ENCODE measurements at places on chromosomes 2 and 18.

GRCh38 chr2:98516571-98516970 is 71.9 kb downstream of the INPP4A start:
- no peak for DNase-seq

DNA sequence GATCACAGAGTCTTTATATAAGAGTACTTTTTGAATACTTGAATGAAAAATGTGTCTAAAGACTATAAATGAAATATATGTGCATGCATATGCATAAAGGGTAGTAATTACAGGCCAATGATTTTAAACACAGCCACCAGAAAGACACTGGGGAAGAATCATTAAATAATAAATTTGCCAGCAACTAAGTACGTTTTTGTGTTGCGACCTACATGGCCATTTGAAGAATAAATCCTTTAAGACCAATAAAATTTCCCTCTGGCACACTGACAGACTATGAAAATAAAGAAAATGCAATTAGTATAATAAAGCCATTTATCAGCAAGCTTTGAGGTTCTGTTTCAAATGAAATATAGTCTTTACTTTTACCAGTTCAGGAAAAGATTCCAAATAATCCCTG is 1413.3 kb downstream of the LRP1B start:
- DNase-seq = no peak

DNA sequence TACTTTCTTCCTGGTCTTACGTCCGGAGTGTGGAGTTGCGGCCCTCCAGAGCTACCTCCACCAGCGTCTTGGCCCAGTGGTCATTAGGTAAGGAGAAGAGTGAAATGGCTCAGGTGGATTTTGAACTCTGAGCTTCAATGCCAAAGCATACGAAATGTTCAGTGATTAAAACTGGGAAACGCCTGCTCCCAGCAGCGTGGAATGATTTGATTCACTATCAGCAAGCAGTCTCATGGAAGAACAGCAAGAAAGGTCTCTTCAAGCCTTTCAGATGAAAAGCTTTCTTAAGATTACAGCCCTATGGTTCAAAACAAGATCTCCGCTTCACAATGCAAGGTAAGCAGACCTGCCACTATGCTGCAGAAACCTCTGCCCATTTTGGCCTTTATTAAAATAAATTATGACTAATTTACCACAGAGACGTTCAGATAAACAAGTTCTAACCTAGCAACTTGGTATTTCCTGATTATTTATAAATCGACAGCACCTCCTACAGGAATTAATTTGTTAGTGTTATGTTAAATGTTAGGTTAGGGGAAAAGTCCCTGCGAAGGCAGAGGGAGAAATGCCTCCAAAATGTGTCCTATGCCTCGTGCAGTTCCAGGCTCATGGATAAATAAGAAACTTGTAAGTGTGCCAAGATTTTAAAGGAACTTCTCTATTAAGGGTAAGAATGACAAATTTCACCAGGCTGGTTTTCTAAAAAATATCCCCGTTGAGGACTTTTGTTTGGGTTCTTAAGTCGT is 10.1 kb downstream of the SP9 start:
- DNase-seq = peak; percentile 60

DNA sequence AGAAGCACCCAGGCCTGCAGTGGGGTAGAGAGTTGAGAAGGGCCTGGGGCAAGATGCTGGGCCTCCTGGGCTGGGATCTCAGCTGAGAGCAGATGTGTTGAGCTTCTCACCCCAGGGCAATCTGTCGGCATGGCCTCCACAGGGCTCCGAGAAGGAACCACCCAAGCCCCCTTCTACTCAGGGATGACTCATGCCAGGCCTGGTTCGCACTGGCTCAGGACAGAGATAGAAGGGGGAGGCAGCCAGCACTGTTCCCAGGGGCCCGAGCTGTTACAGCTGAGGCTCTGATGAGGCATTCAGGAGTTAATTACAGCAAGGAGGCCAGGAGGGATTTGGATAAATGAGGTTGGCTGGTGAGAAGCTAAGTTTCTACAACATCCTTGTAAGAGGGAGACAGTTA is 62.5 kb downstream of the CENPO start:
- no peak for DNase-seq

DNA sequence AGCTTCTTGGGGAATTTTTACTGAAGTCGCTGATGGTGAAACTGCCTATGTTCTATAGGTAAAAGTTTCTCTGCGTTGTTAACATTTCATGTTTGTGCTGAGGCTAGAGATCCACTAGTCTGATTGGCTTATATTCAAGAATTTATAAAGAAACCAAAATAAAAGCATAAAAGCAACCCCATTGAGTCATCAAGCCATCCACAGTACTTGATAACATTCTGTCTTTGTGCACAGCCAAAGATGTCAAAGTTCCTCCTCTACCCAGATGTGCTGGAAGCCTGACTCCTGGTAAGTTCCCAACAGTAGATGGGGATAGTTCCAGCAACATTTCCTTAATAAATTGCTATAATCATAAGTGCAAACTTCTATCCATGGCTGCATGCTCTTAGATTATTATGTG is 107.8 kb downstream of the TANC1 start:
- peak; percentile 64 for DNase-seq

GRCh38 chr2:59184276-59185020 is 943.3 kb upstream of the FANCL start:
- peak; percentile 54 for DNase-seq

GRCh38 chr2:231238689-231239088 is 40.3 kb downstream of the ARMC9 start:
- no peak for DNase-seq

DNA sequence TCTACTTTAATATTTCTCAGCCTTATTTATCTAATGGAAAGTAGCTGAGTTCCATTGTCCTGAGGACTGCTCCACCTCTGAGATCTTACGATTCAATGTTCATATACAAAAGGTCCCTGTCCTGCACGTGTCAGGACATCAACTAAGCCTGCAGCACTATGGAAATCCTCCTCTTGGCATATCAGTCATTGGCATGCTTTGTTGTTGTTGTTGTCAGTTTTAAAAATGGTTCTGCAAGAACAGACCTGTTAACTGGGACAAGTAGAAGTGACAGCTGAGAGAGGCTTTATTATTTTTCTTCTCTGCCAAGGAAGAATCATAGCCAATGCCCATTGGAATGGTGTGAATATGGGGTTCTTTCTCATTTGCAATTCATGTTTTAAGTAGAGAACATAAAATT is 450.1 kb upstream of the PKDCC start:
- DNase-seq = no peak

DNA sequence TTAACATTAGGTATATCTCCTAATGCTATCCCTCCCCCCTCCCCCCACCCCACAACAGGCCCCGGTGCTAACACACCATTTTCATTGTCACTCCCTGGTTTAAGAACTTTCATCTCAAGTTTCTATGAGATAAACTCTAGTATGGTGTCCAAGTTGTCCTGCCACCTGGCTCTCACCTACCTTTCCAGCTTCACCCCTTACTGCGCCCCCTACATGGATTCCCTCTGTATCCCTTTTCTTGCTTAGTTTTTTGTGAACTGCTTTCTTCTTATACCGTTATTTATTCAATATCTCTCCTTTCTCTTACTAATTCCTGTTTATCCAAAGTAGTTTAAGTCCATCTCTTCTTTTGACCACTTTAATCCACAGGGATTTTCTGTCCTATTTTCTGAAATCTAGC is 15.2 kb downstream of the EML4 start:
- no peak for DNase-seq

- no peak for DNase-seq
Observed at GRCh38 chr2:150549381-150549780, 61.9 kb upstream of the RND3 start.

- DNase-seq = no peak
Observed at GRCh38 chr2:57920342-57920939, 126.2 kb upstream of the VRK2 start.

- no peak for DNase-seq
Observed at GRCh38 chr2:40827392-40827791, 375.5 kb upstream of the SLC8A1 start.

DNA sequence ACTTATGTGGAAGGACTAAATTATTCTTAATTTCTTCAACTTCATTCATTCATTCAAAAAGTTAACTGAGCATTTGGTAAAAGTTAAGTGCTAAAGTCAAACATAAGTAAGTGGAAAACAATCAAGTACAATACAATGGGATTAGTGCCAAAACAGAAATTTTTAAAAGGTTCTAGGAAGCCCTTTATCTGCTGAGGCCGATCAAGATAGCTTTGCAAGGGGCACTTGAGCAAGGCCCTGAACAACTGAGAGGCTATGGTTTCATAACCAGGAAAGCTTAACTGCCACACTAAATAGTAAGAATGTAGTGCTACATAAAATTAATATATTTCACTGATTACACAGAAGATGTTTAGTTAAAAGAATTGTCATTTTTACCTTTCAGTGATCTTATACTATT is 76.5 kb downstream of the NOL10 start:
- DNase-seq = no peak

- no peak for DNase-seq
Observed at GRCh38 chr2:45205480-45205879, 196.2 kb upstream of the SIX2 start.

DNA sequence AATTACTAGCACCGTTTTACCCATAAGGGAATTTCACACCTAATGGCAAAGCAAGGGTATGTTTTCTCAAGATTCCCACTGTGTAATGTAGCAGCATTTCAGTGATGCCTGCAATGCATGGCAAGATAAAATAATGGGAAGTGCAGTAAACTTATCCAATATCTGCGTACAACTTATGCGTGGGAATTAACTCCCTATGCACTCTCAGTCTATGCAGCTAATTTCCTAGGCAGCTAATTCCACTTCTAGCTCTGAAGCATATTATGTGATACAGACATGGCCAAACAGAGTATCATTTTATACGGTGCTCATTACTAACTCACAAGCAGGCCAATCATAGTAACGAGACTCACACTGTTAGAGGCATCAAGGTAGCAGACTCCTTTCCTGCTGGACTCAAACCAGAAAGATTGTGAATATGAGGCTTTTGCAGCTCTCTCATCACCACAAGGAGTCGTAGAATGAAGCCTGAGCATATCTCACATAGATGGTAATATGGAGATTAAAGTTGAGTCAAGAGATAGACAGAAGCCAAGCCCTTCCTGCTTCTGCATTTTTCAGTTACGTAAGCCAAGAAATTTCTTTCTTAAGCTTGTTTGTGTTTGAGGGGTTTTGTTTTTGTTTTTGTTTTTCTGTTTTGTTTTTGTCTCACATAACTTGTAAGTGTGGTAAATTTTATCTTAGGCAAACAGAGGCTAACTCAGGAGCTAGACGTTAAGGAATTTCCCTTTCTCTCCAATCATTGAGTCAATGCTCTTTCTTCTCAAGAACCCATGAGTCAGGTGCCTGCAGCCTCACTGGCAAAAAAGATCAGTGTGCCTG is 34.8 kb upstream of the ITGAV start:
- DNase-seq = no peak

- peak; percentile 43 for DNase-seq
Observed at GRCh38 chr18:28127763-28128658, 48.9 kb downstream of the CDH2 start.

DNA sequence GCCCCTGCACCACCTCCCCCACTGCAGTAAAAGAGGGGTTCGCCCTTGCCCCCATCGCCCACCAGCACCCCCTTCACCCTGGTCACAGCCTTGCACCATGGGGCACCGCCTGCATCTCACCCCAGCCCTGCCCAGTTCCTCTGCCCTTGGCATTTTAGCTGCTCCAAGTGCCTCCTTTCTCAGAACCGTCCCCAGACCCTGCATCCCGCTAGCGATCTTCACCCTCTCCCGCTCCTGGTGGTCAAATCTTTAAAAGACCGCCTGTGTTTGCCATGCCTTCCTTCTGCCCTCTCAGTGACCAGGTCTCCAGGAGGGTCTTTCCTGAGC is 114.7 kb upstream of the OTOS start:
- no peak for DNase-seq

- DNase-seq = no peak
Observed at GRCh38 chr2:111697560-111697959, 186.4 kb downstream of the ANAPC1 start.

DNA sequence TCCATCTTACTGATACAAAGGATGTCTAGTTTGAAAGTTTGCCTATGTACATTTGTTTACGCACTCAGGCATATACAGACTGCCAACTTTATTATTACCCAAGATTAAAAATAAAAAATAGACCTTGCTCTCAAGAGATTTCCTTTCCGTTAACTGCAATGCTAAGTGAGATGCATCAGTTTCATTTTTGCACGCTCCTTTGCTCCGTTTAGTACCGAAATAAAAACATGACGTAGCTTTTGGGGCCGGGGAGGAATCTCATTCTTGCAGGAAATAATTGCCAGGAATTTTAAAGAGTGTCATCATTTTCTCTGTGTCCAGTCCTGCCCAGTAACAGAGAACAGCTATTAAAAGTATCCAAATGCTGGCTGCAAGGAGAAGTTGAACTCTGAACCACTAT is 169.5 kb downstream of the SLC8A1 start:
- no peak for DNase-seq

- DNase-seq = no peak
Observed at GRCh38 chr2:178498137-178498536, 17.9 kb downstream of the PLEKHA3 start.

DNA sequence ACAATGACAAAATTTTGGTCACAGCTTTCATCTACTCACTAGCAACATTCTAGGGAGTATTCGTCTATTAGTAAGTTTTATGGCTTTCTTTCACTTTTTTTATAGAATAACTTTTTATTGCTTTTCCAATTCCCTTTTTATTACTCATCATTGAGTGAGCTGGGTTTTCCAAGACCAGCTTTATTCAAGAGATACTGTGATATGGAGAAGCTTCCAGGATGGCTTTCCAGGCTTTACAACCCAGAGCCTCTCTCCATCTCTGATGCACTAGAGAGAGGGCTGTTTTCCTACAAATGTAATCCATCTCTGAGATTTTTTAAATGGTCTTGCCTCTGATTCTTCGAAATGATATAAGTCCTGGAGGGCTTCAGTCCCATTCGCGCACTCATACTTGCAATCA is 118.3 kb downstream of the LDLRAD4 start:
- DNase-seq = no peak

GRCh38 chr18:45551142-45551815 is 64.0 kb upstream of the SLC14A2 start:
- no peak for DNase-seq

DNA sequence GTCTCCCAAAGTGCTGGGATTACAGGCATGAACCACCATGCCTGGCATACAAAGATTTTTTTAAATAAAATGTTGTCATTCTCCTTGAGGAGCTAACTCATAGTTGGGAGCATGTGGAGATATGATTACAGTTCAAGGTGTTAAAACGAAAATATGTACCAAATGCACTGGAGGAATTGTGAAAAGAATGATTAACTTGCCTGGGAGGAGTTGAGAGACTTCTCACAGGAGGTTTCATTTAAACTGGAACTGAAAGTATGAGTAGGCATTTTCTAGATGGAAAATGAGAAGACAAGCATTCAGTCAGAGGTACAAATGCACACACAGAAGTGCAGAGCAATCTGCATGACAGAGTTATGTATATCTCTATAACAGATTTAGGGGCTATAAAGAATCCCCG is 126.6 kb upstream of the PDE1A start:
- no peak for DNase-seq

GRCh38 chr18:78733762-78734613 is 245.6 kb upstream of the SALL3 start:
- no peak for DNase-seq

DNA sequence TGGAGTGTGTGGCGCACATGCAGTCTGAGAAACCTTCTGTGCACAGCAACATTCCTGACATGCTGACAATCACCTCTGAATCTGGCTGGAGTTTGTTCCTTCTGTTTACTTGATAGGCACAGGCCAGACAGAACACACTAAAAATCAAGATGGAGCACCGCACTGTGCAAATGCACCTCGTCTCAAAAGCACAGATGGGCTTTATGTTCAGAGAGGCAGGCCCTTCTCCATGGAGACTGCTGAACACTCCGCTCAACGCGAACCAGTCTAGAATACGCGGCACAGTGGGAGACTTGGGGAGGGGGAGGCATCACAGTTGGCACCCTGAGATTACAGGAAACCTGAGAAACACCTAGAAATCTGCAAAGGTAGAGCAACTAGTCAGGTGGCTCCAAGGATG is 58.4 kb upstream of the DNMT3A start:
- DNase-seq = no peak
